HepG2 (cell line): ENCODE measurements at places on chromosomes 7 and 10. TPM values are rescaled to one million over a fixed set of nuclear protein-coding genes. Genes with fewer than 3 reads are reported as not detected.

- DNase-seq: no peak
Observed at GRCh38 chr7:123819001-123819400, 26.0 kb upstream of the HYAL4 start.

- no peak for DNase-seq
Observed at GRCh38 chr7:27418541-27418940, 175.9 kb downstream of the EVX1 start.

- no peak for DNase-seq
Observed at GRCh38 chr10:124728830-124729661, 15.1 kb downstream of the FAM53B start.

DNA sequence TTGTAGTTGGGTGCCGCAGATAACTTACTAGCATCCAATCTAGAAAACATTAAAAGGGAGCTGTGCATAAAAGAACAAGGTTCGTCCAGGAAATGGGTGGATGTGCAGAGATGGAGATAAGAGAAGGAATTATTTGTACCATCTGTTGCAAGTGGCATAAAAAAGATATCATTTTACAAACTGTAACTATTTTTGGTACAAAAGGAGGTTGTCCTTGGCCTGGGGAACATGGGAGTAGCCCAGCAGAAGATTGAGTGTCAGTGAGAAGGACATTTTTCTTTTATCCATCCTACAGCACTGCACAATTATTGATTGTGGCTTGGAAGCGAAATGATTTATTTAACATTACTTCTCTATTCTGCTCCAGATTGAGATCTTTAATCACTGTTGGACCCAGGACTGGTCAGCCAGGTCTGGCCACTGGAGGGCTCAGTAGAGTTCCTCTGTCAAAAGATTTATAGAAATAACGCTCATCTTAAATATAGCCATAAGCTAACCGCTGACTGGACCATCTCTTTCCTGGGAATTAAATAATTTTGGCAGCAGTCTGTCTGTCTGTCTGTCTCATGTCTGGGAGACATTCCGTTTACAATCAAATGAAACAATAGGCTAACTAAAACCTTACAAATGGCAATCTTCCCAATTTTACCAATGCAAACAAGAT lies 254.1 kb downstream of the KIAA1217 start:
- DNase-seq: no peak

GRCh38 chr10:27440478-27440877 lies 63.6 kb upstream of the RAB18 start:
- DNase-seq: no peak

DNA sequence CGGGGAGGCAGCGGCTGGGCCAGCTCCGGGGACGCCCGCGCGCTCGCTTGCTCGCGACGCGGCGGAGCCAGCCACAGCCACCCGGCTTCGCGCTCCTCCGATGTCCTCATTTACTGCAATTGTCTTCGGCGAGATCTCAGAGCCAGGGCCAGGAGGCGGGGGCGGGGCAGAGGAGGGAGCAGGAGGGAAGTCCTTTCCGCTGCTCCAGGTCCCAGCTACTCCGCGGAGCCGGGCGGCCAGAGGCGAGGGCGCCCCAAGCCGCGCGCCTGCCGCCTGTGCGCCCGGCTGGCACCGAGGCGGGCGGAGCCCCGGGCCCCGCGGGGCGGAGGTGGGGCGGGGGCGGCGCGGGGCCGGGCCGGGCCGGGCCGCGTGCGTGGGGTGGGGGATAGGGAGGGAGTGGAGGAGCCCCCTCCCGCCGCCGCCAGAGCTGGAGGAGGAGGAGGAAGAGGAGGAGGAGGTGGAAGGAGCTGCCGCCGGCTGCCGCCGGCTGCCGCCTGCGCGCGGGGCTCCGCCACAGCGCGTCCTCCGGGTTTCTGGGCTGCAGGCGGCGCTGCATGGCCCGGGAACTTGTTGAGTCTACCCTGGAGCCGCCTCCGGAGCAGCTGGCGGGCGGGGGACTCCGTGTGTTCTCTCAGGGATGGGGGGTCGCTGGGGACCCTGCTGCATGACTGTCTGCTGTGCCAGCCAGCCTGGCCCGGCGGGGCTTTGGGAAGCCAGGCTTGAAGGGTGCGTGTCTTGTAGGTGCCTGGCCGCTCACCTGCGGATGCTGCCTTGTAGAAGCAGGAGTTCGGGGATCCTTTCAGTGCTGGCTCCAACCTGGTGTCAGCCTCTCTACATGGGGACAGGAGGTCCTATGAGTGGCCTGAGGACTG lies at the start of gene INSYN2A:
Gene INSYN2A, minus strand, starts transcription at position 310 of the 872 bp plus-strand sequence. CDS start 20,196 bp downstream, outside the sequence.
- no peak for DNase-seq

DNA sequence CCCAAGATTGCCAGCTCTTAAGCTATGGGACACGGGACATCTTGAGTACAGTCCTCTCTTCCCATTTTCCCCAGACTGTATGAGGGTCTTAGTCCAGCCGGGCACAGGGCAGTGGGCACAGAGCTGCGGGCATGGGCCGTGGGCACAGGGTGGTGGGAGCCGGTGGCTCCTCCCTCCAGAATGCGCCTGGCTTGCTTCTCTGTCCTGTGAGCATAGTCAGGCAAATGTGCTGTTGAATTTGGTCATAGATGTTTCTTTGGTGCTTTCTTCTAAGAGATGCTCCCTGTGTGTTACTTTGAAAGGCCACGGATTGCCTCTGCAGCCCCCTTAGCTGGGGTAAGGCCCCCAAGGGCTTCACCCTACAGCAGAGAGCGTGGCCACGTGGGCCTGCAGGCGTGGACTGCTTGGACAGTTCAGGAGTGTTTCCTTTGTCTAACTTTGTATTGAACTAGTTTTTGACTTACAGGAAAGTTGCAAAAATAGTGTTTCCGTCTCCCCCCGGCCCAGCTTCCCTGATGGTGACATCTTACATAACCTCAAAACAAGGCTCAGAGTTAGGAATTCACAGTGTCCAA lies 24.7 kb downstream of the LRRC27 start:
- no peak for DNase-seq

DNA sequence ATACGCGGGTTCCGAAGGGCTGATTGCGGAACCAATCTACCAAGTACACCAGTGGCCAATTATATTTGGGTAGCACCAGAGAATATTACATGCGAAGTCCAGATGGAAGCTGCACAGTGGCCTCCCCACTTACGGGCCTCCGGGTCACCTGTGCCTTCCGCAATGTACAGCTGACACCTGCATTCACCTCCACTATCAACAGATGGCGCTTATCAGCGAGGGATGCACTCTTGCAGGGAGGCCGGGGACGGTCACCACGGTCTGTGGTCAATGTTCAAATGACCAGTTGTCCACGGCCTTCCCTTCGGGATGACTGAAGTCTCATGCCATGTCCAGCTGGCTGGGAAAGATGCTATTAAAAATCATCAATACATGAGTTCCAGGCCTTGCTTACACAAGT lies 47.6 kb downstream of the SLIT1 start:
- peak; percentile 50 for DNase-seq

GRCh38 chr7:32266932-32267475 lies 196.8 kb upstream of the PDE1C start:
- DNase-seq: no peak

GPR26 gene
- polyA plus RNA-seq: not detected in 2 replicates

NET1 gene
- polyA plus RNA-seq: 37.8 and 48.1 TPM in 2 replicates

MAGI2 gene
- 1.5 and 1.6 TPM in 2 replicates for polyA plus RNA-seq

GPR146 gene
- polyA plus RNA-seq: 15.9 and 17.2 TPM in 2 replicates
